ENCODE measurements at places on chromosomes 11 and 22. TPM values are rescaled to one million over a fixed set of nuclear protein-coding genes. Genes with fewer than 3 reads are reported as not detected.

DNA sequence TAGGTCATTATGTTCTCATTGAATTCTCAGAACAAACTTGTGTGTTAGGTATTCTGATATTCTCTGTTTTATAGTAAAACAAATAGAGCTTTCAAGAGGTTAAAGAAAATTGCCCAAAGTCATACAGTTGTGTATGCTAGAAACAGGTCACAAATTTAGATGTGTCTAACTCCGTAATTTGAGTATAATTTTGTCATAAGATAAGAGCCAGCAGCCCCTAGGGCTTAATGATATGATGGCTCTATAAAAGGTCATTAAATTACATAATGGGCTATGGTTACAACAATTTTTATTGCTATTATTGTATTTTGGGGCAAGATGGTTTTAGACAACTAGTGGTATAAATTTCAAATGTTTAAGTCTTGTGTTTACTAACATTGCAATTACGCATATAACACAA lies 701.9 kb downstream of the LUZP2 start:
- no peaks in the 10 kb centered on the region for H3K4me1 ChIP-seq
- no peak overlapping the region for H3K4me3 ChIP-seq
- DNase-seq: no peak
- peaks cover 1% of the 10 kb centered on the region for H3K27me3 ChIP-seq
- no peak overlapping the region for H3K27ac ChIP-seq

DNA sequence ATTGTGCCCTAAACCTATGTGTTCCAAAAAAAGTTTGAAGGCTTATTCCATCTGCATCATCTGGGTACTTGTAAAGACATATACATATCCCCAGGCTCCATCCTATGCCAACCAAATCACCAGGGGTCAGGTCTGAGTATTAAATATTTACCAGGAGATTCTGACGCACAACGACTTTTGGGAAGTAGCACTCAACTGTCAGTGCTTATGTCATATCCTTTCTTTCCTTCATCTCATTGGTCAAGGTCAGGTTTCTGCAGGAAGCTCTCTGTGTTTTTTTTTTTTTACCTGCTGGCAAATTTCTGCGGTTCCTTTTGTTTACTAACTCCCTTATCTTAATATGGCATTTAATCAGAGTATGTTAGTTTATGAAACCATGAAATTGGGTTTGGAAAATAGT lies 22.5 kb upstream of the CYP2R1 start:
- H3K4me3 ChIP-seq: no peak overlapping the region

DNA sequence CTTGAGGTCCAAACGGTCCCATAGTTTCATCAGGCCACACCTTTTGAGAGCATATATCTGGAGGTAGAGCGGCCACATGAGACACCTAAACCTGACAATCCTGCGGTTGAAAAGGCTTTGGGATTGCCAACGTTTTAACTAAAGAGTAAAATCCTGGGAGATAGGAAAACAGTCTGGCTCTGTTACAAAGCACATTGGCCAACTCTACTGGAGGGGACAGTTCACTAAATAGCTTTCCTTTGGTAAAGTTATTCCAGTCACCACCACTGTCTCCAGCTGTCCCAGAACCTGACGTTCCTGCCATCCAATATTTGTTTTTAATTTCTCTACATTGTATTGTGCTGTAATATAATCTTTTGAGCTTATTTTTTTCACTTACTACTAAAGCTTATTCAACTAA lies 22.0 kb downstream of the ABTB2 start:
- peaks cover 42% of the 10 kb centered on the region for H3K4me1 ChIP-seq
- no peak for DNase-seq
- peaks cover 3% of the 10 kb centered on the region for H3K27me3 ChIP-seq
- no peak overlapping the region for H3K27ac ChIP-seq
- peaks cover 4% of the 10 kb centered on the region for H3K36me3 ChIP-seq
- H3K4me3 ChIP-seq: no peak overlapping the region

- no peaks in the 10 kb centered on the region for H3K36me3 ChIP-seq
- peaks cover 2% of the 10 kb centered on the region for H3K27me3 ChIP-seq
- no peak for DNase-seq
- H3K27ac ChIP-seq: no peak overlapping the region
- H3K4me3 ChIP-seq: no peak overlapping the region
- peaks cover 18% of the 10 kb centered on the region for H3K4me1 ChIP-seq
Measured at GRCh38 chr22:36565686-36566085, 36.7 kb upstream of the EIF3D start.

DNA sequence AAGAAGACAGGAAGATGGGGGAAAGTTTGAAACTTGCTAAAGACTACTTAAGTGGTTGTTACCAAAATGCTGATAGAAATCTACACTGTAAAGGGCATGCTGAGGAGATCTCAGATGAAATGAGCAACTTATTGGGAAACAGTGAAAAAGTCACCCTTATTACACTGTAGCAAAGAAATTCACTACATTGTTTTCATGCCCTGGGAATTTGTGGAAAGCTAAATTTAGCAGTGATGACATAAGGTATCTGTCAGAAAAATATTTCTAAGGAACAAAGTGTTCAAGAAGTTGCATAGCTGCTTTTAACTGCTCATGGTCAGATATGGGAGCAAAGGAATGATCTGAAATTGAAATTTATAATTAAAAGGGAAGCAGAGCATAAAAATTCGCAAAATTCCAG lies 702.4 kb upstream of the LRRC4C start:
- no peaks in the 10 kb centered on the region for H3K4me1 ChIP-seq
- no peak overlapping the region for H3K27ac ChIP-seq
- H3K27me3 ChIP-seq: no peaks in the 10 kb centered on the region
- H3K4me3 ChIP-seq: no peak overlapping the region
- no peak for DNase-seq
- H3K36me3 ChIP-seq: no peaks in the 10 kb centered on the region

GRCh38 chr11:111406091-111406490 lies 27.0 kb upstream of the POU2AF1 start:
- H3K36me3 ChIP-seq: no peaks in the 10 kb centered on the region
- H3K4me1 ChIP-seq: no peaks in the 10 kb centered on the region
- no peak for DNase-seq
- no peak overlapping the region for H3K27ac ChIP-seq

- no peaks in the 10 kb centered on the region for H3K36me3 ChIP-seq
- no peak overlapping the region for H3K4me3 ChIP-seq
- no peak overlapping the region for H3K27ac ChIP-seq
- H3K27me3 ChIP-seq: no peaks in the 10 kb centered on the region
Measured at GRCh38 chr11:17403980-17404759, 15.7 kb upstream of the KCNJ11 start.

DNA sequence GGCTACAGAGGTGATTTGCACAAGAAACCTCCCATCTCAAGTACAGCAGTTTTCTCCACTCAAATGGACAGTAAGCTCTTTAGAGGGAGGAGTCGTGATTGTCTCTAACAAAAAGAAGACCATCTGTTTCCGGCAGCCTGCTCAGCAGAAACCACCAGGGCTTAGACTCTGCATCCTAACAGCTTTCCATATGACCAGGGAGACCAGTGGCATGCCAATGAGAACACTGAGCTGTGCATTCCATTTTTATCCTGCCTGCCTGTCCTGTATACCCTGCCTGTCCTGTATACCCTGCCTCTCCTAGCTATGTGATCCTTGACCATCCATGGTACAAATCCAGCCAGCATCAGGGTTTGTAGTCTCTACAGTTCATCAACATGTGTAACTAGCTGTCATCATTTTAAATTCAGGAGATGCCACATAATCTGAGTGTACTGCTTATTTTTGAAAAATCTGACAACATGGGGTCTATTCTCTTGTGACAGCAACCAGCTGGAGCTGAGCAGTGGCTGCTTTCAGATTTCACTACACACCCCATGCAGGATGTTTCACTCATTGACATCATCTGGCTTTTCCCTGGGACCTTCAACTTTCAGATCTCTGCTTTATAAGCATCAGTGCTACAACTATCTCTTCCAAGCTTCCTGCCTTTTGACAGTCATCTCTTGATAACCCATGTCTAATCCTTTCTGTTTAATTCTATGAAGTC lies 50.5 kb upstream of the POU2AF2 start:
- H3K27me3 ChIP-seq: no peaks in the 10 kb centered on the region
- no peaks in the 10 kb centered on the region for H3K4me1 ChIP-seq
- DNase-seq: no peak
- H3K4me3 ChIP-seq: no peak overlapping the region

GRCh38 chr22:20094197-20094807 lies 14.3 kb downstream of the DGCR8 start:
- H3K27me3 ChIP-seq: peaks cover 7% of the 10 kb centered on the region
- peaks cover 76% of the 10 kb centered on the region for H3K36me3 ChIP-seq
- H3K27ac ChIP-seq: no peak overlapping the region
- no peaks in the 10 kb centered on the region for H3K4me1 ChIP-seq
- no peak for DNase-seq

DNA sequence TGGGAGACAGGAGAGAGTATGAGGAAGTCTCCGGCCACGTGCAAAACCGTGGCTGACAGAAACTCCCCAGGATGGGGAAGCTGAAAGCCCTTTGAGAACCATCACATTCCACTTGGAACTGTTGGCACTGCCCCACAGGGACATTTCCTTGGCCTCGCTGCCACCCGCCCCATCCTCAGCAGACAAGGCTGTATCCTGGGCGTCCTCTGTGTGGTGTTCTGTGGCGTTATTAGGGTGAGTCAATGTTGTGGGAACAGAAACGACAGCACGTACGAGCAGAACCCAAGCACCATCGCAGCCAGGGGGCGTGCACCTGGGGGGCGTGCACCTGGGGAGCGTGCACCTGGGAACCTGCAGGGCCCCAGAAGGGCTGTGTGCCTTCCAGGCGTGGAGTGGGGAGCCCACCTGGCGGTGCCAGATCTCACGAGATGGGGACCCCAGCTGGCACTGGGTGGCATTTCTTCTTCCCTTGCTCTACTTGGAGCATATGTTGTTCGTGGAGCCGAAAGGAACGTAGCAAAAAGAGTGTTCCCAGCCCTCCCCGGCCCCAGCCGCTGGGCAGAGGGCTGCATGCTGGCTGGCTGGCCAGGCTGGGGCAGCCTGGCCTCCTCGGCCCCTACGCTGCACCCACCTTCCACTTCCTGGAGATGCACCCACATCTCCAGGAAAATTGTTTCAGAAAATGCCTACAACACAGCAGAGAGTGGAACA lies 35.4 kb downstream of the NFAM1 start:
- no peak overlapping the region for H3K4me3 ChIP-seq
- H3K27ac ChIP-seq: no peak overlapping the region
- peaks cover 2% of the 10 kb centered on the region for H3K27me3 ChIP-seq

GRCh38 chr22:20046730-20047129 lies 25.8 kb downstream of the TANGO2 start:
- H3K36me3 ChIP-seq: peaks cover 20% of the 10 kb centered on the region
- H3K27me3 ChIP-seq: no peaks in the 10 kb centered on the region
- peak overlapping the region; percentile 81 for H3K4me3 ChIP-seq
- no peaks in the 10 kb centered on the region for H3K4me1 ChIP-seq

DNA sequence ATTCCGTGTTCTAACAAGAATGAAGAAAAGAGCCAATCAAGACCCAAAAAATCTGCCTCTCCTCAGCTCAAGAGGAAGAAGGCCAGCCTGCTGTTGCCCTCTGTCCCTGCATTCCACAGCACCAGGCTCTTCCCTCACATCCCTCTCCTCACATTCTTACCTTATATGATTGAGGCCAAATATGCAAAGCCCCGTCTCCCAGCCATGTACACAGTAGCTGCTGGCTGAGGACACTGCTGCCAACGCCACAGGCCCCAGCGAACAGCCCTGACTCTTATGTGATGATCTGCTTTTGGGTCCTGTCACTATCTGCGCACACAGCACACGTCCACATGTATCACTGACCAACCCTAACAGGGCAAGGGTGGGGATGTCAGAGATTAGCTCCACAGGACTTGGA lies 60.2 kb downstream of the MICAL3 start:
- peaks cover 10% of the 10 kb centered on the region for H3K27me3 ChIP-seq
- peaks cover 3% of the 10 kb centered on the region for H3K36me3 ChIP-seq
- H3K4me3 ChIP-seq: no peak overlapping the region

DNA sequence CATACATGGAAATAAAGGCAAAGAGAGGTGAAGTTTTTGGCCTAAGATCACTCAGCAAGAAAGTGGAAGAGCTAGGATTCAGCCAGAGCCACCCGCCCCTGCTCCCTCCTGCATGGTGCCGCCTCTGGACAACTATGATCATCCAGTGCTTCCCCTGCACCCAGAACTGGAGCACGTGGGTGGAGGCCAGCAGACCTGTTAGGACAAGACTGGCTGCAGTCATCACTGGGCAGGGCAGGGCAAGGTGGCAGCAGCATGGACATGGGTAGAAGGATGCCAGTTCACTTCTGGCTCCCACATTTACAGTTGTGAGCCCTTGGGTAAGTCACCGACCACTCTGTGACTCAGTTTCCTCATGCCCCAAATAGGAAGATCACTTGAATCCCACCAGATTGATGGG lies 131.0 kb downstream of the FBXO7 start:
- no peak overlapping the region for H3K27ac ChIP-seq
- no peak overlapping the region for H3K4me3 ChIP-seq
- H3K4me1 ChIP-seq: peaks cover 41% of the 10 kb centered on the region
- DNase-seq: no peak

- H3K4me3 ChIP-seq: peak overlapping the region; percentile 56
- no peak overlapping the region for H3K27ac ChIP-seq
Measured at GRCh38 chr11:133945087-133945974, 11.4 kb downstream of the IGSF9B start.

DNA sequence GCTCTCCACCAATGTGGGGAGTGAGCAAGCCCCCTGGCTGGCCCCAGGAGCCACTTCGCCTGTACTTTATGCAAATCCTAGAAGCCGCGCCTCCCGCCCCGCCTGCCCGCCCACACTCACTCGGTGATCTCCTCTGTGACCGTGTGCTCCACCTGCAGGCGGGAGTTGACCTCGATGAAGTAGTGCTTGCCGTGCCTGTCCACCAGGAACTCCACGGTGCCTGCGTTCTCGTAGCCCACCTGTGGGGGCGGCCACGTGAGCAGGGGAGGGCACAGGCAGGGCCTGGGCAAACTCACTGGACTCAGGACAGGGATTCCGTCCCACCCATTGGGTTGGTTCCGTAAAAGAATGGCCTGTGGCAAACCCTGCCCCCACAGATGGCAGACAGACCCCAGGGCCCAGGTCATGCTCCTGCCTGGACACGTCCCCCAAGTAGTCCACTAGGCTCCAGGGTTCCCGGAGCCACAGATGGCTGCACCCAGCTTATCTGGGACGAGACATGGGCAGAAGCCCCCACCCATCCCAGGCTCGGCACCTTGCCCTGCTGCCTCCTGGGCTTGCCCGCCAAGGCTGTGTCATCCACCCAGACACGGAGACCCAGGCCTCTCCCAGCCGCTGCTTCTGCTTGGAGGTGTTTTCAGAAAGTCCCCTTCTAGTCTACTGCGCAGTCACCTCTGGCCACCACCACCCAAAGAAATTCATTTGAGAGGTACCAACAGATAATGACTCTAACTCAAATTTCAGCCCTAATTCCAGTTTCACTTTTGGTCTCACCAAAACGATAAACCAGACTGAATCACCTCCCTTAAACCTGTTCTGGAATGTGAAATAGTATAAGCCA lies 12.1 kb downstream of the LRFN4 start:
- H3K36me3 ChIP-seq: peaks cover 3% of the 10 kb centered on the region
- no peak overlapping the region for H3K4me3 ChIP-seq
- H3K4me1 ChIP-seq: peaks cover 4% of the 10 kb centered on the region

- H3K4me3 ChIP-seq: no peak overlapping the region
- no peak overlapping the region for H3K27ac ChIP-seq
- no peaks in the 10 kb centered on the region for H3K36me3 ChIP-seq
- no peak for DNase-seq
- no peaks in the 10 kb centered on the region for H3K4me1 ChIP-seq
- peaks cover 2% of the 10 kb centered on the region for H3K27me3 ChIP-seq
Measured at GRCh38 chr11:20887137-20887536, 217.8 kb downstream of the NELL1 start.

Gene INS
- total RNA-seq: not detected

Gene LYVE1
- total RNA-seq: not detected

Gene OR8D1
- total RNA-seq: not detected

Gene CBX7
- 3.5 TPM for total RNA-seq

Gene PAMR1
- 0.82 TPM for total RNA-seq

Gene CCDC116
- 0.36 TPM for total RNA-seq

Gene KCNJ1
- not detected for total RNA-seq

Gene TMEM86A
- total RNA-seq: 3.9 TPM

Gene TRIM51
- not detected for total RNA-seq
